Kasumi-1 (cell line): ENCODE measurements at places on chromosomes 13 and 19.

- DNase-seq, result no peak
These were observed 386.5 kb downstream of the PCDH17 start for GRCh38 chr13:58018020-58018419.

- DNase-seq, result no peak
These were observed 624.4 kb upstream of the ARGLU1 start for GRCh38 chr13:107192289-107192688.

- no peak for DNase-seq
These were observed 10.0 kb upstream of the VWA8 start for GRCh38 chr13:41970918-41971317.

- no peak for DNase-seq
These were observed 17.1 kb downstream of the ACTL9 start for GRCh38 chr19:8681345-8682029.

- DNase-seq, result no peak
These were observed 3.3 kb downstream of the ISYNA1 start for GRCh38 chr19:18434411-18435175.

DNA sequence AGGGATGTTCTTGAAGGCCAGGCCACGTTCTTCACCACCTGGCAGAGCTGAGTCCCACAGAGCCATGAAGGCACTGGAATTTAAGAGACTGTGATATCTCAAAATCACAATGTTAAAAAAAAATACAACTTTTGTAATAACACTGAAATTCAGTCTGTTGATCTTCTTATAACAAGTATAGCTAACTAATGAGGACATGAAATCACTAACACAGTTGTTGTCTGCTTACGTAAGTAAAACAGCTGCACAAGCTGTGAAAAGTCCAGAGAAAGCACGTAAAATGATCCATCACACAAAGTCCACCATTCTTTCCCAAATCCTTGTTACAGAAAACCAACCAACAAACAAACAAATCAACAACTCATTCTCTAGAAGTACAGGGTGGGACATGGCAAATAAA lies 32.9 kb downstream of the FLT3 start:
- no peak for DNase-seq

DNA sequence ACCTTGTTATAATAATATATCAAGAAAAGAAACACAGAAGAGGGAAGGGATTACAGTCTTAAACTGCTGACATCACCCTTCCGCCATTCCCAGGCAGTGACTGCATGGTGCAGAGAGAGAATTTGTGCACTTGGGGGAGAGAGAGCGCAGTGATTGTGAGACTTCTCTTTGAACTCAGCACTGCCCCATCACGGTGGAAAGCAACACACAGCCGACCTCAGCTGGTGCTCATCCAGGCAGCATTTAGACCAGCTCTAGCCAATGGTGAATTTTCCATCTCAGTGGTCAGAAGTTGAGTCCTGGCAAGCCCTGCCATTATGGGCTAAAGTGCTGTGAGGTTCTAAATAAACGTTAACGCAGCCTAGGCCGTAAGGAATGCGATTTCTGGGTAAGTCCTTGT lies 1681.5 kb downstream of the EFNB2 start:
- no peak for DNase-seq
